ENCODE measurements at places on chromosomes 7 and 10.

DNA sequence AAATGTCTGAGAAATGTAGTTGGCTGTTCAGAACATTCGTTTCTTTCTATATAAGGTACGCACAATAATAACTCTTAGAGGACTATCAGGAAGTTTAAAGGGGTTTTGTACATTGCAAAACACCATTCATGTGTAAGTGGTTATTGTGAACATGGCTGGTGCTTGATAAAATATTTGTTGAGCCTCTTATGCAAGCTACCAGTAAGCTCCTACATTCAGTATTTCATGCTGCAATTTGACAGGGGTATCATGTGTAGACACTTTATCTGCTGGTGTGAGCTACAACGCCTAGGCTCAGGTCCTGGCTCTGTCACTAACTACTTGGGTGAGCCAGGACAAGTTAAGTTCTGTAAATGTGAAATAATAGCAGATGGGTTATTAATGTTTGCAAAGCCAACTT lies 75.5 kb downstream of the MAP3K8 start:
- DNase-seq: no peak

DNA sequence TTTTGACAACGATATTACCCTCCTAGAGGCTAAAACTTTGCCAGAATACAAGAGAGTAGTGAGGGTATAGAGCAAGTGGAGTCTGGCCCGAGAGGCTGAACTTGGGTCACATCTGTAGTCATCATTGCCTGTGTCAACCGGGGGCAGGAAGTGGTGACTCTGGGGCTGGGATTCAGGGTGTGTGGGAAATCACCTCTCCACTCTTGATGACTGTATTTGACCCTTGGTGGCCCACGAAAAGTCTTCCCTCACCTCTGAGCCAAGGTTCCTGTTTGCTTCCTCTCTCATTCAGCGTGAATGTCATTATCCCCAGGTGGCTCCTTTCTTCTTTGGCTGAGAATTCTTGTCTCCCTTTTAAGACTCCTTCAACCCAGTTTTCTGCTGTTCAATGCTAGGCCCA lies 240.4 kb downstream of the ABCA13 start:
- no peak for DNase-seq

DNA sequence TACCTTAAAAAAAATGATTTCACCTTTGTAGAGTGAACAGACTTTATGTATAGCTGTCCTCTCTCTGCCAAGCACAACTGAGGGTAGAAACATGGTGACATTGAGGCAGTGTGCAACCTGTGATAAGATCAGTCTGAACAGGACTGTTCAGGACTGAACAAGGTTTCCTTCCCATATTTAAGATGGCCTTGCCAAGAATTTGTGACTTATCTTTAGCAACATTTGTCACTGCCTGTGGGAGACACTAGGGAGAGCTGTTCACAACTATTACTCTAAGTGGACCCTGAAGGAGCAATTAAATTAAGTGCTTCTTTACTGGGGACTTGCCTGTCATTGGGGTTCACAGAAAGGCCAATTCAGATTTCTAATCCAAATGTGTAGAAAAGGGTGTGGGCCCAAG lies 6.7 kb downstream of the OR13A1 start:
- no peak for DNase-seq

DNA sequence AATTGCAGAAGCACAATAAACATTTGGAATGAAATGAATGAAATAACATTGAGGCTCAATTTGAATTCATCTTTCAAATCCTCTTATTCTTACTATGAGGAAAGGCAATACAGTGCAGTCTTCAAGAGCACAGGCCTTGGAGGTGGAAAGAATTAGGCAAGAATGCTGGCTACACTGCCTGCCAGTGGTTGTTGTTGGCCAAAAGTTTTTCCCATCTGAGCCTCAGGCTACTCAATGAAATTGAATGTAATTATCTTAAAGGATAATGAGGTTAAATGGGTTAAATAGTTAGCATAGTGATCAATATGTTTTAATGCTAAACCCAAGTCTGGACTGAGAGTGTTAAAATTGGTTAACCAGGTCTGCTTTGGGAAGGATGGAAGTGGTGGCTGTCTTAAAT lies 140.9 kb downstream of the MBL2 start:
- DNase-seq: no peak

DNA sequence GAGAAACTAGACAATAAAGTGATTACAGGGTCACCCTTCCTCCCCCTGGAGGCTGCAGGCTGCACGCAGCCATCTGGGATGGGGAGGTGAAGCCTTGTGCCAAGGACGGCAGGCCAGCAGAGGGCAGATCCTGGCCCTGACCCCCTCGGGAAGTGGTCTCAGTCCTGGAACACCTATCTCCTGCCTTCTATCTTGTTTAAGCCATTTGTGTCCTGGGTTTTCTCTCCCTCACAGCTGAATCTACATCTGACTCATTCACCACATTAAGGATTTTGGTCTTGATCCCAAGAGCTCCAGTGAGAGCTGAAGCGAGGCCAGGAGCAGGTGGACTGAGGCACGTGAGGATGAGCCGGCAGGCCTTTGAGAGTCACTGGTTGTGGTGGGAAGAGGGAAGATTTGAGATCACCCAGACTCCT lies 16.4 kb upstream of the PARP12 start:
- no peak for DNase-seq

GRCh38 chr7:31776616-31777015 lies 89.6 kb downstream of the PPP1R17 start:
- DNase-seq: no peak

DNA sequence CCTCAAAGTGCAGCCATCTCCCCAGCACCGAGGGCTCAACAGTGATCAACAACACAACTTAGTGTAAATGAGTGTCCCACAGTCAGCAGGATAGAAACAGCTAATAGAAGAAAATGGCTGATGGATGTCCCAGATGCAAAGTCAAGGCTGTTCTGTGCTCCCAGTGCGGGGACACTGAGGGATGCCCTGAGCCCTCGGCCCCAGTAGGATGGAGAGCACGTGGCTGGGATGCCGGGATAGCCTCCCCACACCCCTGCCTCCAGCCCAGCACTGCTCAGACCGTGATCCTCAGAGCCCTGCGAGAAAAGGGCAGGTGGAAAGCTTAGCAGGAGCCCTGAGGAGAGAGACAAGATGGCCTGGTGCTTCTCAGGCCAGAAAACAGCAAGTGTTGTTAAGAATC lies 243.9 kb upstream of the TCERG1L start:
- no peak for DNase-seq

DNA sequence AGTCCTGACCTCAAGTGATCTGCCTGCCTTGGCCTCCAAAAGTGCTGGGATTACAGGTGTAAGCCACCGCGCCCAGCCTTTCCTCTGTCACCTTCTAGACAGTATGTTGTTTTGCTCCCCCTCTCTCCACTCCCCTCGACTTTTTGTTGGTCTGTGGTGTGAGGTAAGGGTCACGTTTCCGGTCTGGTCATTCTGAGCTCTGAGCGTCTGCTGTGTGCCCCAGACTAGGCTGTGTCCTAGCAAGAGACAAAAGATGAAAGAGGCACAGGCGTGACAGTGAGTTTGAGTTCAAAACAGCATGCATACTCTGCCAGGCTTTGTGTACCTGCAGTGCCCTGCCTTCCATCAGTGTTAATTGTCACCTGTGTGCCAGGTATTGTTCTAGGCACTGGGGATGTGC lies 87.4 kb upstream of the PPIF start:
- DNase-seq: no peak

Data from activated T-cell treated with anti-CD3 and anti-CD28 coated beads for 1 hour (primary cell).